ENCODE measurements at places on chromosomes 16 and 17.

- peaks cover 17% of the 10 kb centered on the region for H3K4me1 ChIP-seq
- no peak overlapping the region for H3K4me3 ChIP-seq
- no peaks in the 10 kb centered on the region for H3K27me3 ChIP-seq
- DNase-seq, result no peak
These were observed 45.4 kb downstream of the WSB1 start for GRCh38 chr17:27339198-27339835.

DNA sequence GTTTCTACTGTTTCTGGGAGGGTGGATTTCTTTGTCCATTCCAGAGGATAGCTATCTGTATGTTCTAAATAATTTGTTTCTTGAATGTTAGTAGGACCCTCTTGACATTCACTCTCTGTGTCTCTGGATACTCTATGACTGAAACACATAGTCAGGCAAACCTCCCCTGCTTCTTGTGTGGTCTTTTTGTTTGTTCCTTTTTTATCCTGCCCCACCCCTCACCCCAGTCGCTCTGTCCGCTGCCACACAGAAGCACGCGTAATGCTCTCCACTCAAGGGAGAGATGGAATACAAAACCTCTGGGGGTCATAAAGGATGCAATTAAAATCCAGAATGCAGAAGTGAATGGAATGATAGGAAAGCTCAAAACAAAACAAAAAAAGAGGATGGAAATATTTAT, 253.1 kb downstream of the RBFOX1 start:
- H3K27ac ChIP-seq, result no peak overlapping the region
- H3K4me1 ChIP-seq, result peaks cover 22% of the 10 kb centered on the region
- peaks cover 10% of the 10 kb centered on the region for H3K27me3 ChIP-seq
- no peak for DNase-seq

DNA sequence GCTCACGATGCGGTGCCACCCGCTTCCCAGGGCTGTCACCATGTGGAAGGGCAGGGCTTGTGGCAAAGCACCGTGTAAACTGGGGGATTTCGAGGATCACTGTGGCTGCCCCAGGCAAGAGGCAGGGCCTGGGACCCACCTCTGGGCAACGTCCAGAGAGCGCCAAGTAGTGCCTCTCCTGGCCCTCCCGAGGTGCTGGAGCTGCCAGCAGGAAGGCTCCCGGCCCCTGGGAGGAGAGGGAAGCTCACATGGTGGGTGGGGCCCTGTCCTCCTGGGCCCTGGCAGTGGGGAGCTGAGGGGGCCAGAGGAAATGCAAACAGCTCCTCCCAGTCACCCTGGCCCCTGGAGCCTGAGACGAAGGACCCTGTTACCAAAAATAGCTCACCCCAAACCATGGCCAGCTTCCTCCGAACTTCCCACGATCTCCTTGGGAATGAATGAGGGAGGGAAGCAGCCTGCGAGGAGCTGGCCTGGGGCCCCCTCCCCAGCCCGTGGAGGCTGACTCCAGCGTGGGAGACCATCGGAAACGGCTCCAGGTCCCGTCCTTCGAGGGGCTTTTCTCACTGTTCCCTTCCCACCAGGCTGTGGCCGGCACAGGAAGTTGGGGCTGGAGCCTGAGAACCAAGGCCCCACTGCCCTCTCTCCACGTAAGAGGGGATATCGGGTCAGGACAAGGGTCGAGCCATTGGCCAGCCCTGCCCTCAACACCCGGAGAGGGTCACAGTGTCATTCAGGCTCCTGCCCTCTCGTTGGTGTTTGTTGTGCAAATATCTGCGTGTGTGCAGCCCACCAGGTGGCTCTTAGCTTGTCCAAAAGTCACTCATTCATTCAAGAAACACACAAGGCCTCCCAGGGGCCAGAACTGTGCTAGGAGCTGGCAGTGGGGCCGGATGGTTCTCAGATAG, 17.7 kb downstream of the VASN start:
- peaks cover 71% of the 10 kb centered on the region for H3K4me1 ChIP-seq
- peak overlapping the region; percentile 66 for H3K27ac ChIP-seq
- no peak for DNase-seq
- no peaks in the 10 kb centered on the region for H3K36me3 ChIP-seq
- peaks cover 4% of the 10 kb centered on the region for H3K27me3 ChIP-seq

GRCh38 chr17:65463242-65463641, 98.2 kb downstream of the AXIN2 start:
- H3K36me3 ChIP-seq, result no peaks in the 10 kb centered on the region
- no peak for DNase-seq
- H3K4me1 ChIP-seq, result peaks cover 40% of the 10 kb centered on the region
- no peak overlapping the region for H3K27ac ChIP-seq

DNA sequence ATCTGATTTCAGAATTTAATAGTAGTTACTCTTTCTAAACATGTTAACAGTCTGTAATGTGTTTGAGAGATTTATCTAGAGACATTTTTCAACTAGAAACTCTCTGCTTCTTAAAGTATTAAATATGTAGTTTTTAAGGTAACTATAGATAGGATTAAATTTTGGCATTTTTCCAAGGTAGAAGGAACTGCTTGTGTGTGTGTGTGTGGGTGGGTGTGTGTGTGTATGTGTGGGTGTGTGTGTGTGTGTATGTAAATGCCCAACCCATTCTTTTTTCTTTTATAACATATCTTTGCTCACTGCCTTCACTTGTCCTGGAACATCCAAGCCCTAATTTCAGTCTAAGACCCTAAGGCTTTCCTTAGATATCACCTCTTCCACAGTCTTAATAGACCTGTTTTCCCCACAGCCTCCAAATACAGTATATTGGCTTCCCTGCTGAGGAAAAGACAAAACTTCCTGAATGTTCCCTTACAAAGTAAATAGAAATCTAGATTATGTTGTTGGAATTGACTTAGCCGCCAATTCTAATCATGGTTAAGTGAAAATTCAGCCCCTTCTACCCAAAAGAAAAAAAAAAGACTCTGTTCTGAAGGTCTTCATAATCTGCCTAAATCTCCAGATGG, 33.5 kb downstream of the NUP93 start:
- no peak for DNase-seq
- H3K27me3 ChIP-seq, result no peaks in the 10 kb centered on the region
- H3K4me3 ChIP-seq, result no peak overlapping the region
- peaks cover 26% of the 10 kb centered on the region for H3K36me3 ChIP-seq
- H3K4me1 ChIP-seq, result no peaks in the 10 kb centered on the region

GRCh38 chr16:82432261-82432660, 194.5 kb upstream of the CDH13 start:
- DNase-seq, result no peak
- peaks cover 9% of the 10 kb centered on the region for H3K27me3 ChIP-seq
- H3K4me3 ChIP-seq, result no peak overlapping the region
- H3K36me3 ChIP-seq, result no peaks in the 10 kb centered on the region
- no peaks in the 10 kb centered on the region for H3K4me1 ChIP-seq
- peak overlapping the region; percentile 47 for H3K27ac ChIP-seq
